Naive thymus-derived CD8-positive, alpha-beta T cell (primary cell): ENCODE measurements at places on chromosomes 13 and 19.

DNA sequence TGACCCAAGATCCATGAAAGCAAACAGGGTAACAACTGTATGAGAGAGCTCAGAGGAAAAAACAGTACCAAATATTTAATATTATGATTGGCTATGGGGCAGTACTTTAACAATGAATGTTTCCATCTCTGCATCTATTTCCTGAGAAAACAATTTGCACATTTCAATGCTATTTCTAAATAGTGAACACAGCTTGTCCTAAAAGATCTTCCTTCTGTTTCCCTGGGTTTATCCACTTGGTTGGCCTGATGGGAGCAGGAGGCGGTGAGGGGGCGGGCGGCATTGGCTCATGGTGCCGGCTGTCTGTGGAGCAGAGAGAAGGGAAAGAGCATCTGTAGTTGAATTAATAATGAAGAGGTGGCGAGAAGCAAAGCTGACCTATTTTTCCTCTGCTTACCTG, 291.4 kb downstream of the DCLK1 start:
- DNase-seq, result no peak

GRCh38 chr13:97648171-97648880, 214.4 kb downstream of the RAP2A start:
- no peak for DNase-seq

DNA sequence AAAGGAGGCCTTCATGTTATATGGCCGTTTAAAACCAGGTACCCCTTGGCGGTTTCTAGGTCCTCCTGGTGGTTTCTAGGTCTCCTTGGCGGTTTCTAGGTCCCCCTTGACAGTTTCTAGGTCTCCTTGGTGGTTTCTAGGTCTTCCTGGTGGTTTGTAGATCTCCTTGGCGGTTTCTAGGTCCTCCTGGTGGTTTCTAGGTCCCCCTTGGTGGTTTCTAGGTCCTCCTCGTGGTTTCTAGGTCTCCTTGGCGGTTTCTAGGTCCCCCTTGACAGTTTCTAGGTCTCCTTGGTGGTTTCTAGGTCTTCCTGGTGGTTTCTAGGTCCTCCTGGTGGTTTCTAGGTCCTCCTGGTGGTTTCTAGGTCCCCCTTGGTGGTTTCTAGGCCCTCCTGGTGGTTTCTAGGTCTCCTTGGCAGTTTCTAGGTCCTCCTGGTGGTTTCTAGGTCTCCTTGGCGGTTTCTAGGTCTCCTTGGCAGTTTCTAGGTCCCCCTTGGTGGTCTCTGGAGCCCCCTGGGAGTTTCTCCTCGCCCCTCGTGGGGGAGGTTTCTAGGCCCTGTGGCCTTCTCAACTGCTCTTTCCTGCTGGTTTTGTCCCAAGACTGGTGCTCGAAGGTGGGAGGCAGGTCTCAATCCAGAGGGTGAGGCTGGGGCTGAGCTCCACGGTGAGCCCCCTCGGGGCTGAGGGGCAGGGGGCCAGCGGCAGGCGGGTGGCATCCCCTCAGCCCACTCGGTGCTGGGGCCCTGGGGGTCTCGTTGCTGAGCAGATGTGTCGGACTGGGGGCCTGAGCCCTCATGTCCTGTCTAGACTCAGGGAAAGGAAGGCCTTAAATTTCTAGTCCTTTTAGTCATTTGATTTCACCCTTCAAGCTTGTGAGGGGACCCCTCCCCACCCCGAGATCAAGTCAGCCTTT, 8.0 kb downstream of the HCN2 start:
- DNase-seq, result no peak

DNA sequence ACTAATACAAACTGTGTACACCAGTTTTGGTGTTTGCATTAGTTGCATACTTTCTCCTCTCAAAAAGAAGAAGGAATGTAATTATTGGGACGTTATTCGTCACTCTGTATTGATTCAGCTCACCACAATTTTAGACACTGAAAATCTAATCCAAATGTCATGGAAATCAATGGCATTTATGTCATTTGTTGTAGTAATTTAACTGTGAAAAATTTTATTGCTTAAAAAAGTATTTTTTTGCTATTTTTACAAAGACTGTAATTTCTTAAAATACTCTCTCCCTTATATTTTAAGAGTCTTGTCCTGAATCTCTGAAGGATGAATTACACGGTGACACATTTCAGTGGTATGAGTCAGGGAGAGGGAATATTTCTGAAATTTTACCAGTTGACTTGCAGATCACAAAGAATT, 2117.6 kb downstream of the PCDH9 start:
- DNase-seq, result no peak

DNA sequence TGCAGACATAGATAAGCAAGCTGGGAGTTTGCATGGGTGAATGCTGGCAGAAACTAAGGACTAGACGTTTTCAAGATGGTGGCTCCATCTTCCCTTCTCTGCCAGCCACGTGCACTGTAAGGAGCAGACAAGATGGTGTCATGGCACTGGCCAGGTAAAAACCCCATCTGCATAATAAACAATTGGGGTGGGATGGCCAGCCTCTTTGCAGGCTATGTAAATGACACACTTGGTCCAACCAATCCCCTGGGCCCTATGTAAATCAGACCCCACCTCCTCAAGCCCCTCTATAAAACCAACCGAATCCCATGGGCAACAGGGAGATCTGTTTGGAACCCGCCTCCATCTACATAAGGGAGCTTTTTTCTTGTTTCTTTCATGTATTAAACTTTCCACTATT, 2.4 kb upstream of the OR7A5 start:
- DNase-seq, result no peak

- no peak for DNase-seq
These were observed 152.0 kb upstream of the UQCRFS1 start for GRCh38 chr19:29364999-29365398.

DNA sequence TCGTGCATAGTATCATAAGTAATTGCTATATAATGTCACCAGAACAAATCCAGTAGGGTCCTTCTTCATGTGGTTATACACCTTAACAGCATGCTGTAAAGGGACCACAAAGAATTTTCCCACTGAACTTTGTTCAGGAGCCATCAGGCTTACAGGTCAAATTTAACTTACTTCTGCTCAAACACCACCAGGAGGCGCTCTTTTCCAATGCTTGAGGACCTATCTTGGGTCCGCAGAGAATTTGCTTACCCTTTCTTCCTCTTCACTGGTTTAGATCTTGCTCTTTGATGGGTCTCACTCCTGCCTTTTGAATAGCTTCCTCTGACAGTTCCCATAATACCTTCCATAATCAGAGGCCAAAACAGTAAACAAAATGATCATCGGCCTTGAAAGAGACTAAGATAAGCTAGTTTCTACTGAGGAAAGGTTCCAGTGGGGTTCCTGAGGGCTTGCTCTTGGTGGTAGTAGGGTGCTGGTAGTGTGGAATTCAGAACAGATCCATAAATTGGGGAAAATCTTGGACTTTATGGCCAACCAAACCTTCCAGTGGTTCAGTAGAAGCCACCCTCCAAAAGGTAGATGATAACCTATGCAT, 37.4 kb downstream of the SCGB2B2 start:
- DNase-seq, result peak; percentile 62

GRCh38 chr19:38478273-38478971, 44.9 kb downstream of the RYR1 start:
- no peak for DNase-seq

DNA sequence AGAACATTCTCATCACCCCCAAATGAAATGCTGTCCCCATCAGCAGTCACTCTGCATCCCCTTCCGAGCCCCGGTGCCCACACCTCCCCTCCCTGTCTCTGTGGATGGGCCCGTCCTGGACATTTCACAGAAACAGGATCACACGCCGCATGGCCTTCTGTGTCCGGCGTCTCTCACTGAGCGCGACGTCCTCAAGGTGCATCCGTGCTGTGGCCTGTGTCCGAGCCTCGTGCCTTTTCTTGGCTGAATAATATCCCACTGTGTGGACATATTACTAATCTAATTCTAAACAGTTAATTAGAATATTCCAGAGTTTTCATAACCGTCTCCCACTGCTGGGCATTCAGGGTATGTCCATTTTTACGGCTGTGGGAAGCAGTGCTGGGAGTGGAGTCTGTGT, 8.7 kb downstream of the NDUFS7 start:
- DNase-seq, result no peak

GRCh38 chr13:67221630-67222226, 8.4 kb downstream of the PCDH9 start:
- DNase-seq, result no peak

GRCh38 chr13:52001120-52001731, 10.0 kb downstream of the ATP7B start:
- no peak for DNase-seq

DNA sequence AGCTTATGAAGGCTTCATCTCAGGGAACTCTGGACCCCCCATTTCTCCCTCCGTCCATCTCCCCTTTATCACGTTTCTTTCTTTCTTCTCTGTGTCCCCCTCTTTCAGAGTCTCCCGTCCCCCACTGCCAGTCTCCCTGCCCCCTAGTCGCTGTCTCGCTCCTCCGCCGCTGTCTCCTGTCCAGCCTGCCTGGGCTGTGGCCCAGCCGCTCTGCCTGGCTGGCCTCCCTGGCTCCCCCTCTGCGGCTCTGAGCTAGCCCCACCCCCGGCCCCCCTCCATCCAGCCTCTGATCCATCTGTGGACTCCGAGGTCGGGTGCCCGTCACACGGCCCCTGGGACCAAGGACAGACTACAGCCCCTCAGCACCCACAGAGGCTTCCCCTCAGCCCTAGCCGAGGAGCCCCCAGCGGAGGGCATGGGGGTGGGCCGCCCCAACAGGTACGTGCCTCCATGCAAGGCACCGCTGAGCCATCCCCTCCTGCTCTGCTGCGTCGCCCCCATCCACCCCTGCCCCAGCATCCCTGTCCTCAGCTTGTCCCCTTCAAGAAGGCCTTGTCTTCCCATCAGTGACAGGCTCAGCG, 1.1 kb upstream of the KCNJ14 start:
- no peak for DNase-seq

DNA sequence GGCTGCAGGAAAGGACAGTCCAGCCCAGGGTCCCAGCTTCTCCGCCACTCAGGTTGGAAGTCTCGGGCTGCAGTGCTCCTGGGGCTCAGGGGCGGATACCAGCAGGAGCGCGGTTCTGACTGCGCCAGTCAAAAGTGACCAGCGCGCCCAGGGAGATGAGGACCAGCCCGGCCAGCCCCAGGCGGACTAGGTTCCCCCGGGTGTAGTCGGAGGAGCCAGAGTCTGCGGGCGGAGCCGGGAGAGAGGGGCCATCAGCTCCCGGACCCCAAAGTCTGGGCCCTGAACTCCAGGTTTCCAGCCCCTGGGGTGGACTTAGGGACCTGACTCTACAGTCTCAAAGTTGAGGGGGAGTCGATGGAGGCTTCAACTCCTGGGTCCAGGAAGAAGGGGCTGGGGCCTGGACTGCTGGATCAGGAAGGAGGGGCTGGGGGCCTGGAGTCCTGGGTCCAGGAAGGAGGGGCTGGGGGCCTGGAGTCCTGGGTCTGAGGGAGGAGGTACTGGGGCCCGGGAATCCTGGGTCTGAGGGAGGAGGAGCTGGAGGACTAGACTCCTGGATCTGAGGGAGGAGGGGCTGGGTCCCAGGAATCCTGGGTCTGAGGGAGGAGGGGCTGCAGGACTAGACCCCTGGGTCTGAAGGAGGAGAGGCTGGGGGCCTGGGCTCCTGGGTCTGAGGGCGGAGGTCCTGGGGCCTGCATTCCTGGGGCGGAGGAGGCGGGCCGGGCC, 5.3 kb downstream of the OSCAR start:
- DNase-seq, result no peak

- no peak for DNase-seq
These were observed 81.9 kb downstream of the TUBGCP3 start for GRCh38 chr13:112506046-112506445.

DNA sequence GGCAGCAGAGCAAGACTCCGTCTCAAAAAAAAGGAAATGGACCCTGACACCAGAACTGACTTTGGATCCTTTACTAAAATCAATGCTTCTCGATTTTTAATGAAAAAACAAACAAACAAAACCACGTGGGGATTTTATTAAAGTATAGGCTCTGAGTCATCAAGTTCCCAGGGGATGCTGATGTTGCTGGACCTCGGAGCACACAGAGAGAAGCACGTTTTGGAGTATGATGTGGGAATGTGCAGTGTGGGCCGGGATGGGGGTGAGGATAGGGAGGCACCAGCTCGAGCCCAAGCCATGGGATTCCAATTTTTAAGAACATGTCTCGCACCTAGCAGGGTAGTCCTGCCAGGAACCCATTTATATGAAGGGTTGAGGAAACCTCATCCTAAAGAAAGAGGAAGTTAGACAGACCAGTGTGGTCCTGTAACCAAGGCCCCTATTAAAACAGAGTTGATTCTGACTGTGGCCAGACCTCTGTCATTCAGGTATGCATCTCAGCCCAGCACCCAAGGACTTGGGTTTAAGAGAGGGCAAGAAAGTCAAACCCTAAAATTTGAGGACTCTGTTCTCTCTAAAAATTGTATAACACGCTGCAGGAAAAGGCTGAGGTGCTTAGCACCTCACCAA, 6.4 kb downstream of the FLT1 start:
- no peak for DNase-seq

GRCh38 chr13:79481685-79482052, 714 bp downstream of the NDFIP2 start:
- DNase-seq, result peak; percentile 15

GRCh38 chr19:13127051-13127450, 9.0 kb downstream of the NACC1 start:
- no peak for DNase-seq

DNA sequence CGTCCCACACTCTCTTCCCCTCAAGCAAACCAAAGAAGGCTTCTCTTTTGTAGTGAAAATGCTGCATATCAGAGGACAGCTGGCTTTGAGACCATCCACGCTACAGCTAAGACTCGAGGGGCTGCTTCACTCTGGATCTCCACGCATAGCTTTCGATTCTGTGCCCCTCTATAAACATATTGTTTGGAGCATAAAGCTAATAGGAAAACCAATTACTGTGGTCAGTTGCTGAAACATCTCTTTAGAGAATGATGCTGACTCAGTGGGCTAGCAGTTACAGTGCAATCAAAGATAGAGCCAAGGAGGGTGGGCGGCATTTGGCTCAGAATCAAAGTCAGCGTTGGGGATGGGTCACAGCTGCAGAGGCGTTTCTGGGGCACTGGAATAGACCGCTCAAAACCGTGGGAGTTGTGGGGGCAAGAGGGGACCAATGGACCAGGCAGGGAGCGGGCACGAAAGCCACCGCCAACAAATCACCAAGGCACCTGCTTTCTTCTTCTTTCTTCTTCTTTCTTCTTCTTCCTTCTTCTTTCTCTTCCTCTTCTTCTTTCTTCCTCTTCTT, 76.7 kb downstream of the RASL11A start:
- no peak for DNase-seq

- no peak for DNase-seq
These were observed 23.1 kb upstream of the TNFSF14 start for GRCh38 chr19:6693056-6693471.

DNA sequence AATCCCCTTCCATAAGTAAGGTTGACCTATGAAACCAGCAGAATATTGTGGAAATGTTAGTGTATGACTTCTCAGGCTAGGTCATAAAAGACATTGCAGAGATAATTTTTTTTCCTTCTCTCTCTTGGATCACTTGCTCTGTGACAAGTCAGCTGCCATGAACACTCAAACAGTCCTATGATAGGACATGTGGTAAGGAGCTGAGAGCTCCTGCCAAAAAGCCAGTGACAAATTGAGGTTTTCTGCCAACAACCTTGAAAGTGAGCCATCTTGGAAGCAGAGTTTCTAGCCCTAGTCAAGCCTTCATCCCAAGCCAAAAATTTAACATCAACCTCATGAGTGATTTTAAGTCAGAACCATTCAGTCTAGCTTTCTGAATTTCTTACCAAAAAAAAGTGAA, 270.9 kb upstream of the NBEA start:
- DNase-seq, result no peak
